ENCODE measurements at places on chromosomes 6 and 20.

DNA sequence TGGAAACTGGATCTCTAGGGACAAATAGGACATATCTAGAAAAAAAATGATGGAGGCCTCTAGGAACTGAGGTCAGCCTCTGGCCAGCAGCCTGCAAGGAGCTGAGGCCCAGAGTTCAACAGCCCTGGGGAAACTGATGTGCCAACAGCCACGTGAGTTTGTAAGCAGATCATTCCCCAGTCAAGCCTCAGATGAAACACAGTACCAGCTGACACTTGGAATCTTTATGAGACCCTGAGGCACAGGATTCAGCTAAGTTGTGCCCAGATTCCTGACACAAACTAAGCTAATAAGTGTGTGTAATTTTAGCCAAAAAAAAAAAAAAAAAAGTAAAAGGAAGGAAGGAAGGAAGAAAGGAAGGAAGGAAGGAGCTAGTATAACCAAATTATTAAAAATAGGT is 1059.8 kb upstream of the MAP3K7 start:
- no peak for DNase-seq

DNA sequence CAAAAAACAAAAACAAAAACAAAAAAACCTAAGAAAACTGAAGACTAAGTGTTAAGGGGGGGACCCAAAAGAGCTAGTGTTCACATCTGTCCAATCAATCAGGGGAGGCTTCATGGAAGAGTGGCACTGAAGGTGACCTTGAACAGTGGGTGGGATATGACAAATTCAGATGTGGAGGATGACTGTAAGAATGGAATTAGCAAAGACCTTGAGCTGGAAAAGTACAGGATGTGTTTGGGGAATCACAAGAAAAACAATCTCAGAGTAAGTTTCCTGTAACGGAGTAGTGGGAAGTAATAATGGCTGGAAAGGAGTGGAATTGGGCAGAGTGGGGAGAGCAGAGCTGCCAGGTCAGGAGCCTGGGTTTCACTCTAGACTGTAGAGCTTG is 2.9 kb upstream of the IER3 start:
- no peak for DNase-seq

DNA sequence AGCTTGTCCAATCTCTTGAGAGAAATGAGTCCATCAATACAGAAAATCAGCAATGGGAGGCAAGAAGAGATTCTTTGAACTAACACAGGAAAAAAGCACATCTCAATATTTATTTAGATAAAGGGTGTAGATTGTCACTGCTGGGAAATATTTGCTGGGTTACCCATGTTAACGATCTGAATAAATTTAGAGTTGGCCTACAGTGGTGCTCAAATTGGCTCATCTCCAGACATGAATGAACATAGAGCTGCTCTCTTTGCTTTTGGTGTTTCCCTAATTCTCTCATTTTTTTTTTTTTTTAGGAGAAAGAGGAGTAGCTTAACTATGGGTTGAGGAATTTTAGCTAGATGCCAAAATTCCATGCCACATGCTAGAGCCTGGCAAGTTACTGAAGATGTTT is 471.2 kb downstream of the PKHD1 start:
- no peak for DNase-seq

DNA sequence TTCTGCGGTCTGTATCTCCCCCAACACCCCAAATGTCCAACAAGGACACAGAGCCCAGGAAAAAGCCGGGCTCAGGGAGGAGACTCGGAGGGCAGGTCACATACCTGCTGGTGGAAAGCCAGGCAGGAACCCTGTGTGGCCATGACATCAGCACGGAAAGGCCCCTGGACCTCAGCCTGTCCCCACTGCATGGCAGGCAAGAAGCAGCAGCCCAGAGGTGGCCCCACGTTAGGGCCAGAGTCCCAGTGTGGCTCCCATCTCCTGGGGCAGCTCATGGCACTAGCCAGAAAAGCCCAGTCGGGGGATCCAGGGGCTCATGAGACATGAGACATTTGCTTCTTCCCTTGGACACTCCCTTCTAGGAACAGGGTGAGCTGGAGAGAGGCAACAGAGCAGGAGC is 258.7 kb downstream of the DLL1 start:
- no peak for DNase-seq

Measured in amygdala (tissue), 56 donors.